ENCODE measurements at places on chromosomes 5 and 9.

DNA sequence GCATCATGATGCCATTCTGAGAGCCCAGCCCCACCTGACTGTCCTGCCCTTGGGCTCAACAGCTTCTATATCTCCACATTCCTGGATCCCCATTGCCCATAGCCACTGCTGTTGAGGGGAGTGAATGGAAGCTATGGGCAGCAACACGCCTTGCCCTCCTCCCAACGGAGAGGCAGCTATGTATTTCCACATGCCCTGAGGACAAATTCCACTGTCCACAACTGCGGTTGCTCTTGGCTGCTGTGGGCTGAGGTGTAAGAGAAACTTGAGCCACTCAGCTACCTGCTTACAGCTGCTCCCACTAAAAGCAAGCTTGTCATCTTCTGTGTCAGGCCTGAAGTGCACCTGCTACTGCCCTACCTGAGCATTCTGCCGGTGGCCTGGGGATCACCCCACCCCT lies 222.9 kb downstream of the PSAT1 start:
- DNase-seq = no peak

GRCh38 chr5:57028161-57028560 lies 76.2 kb upstream of the MIER3 start:
- DNase-seq = no peak

DNA sequence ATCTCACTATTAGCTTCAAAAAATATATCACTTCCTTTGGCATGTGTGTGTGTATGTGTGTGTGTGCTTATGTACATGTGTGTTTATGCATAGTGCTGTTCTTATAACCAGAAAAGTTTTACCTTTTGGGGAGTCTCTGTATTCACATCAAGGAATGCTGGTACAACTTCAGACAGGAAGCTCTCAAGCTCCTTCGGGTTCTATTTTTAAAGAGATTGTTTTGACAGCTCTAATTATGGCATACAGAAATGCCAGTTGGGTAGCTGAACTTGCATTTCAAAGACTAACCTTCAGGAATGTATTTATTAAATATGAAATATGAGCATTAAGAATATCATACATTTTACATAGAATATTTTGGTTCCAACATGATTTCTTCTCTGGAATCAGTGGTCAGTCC lies 163.1 kb downstream of the DTWD2 start:
- DNase-seq = no peak

- DNase-seq = no peak
Observed at GRCh38 chr9:92501671-92502393, 19.5 kb upstream of the ASPN start.

- DNase-seq = no peak
Observed at GRCh38 chr9:127455324-127455992, 4.1 kb downstream of the LRSAM1 start.

DNA sequence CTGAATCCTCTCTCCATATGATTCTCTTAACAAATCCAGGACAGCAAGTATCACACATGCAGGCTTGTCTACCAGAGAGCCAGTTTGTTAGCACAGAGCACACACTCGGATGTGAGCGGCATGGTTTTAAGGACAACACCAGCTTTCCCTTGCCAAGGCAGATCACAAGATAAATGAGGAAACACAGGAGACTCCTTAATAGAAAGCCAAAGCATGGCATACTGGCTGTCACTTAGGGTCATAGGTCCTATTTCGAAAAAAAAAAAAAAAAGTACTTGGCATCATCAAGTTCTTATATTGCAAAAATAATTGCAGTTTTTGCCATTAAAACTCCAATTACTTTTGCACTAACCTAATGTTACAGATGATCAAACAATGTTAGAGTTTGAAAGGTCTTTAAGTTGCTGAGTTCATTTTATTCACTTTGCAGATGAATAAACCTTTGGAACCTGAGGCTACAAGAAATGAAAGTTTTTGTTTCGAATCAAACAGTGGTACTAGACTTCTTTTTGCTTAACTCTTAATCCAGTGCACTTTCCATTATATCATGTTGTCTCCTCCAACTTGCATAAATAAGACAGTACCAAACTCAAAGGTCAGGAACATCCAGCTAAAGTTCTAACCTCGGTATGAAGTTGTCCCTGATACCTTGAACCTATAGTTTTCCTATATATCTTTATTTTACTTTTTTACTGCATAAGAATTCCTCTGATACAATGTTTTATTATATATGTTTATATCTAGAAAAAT lies 138.5 kb downstream of the MPDZ start:
- DNase-seq = no peak

GRCh38 chr5:56314529-56314928 lies 81.4 kb upstream of the ANKRD55 start:
- DNase-seq = no peak

- DNase-seq = no peak
Observed at GRCh38 chr5:132825033-132825833, 5.2 kb downstream of the SHROOM1 start.

DNA sequence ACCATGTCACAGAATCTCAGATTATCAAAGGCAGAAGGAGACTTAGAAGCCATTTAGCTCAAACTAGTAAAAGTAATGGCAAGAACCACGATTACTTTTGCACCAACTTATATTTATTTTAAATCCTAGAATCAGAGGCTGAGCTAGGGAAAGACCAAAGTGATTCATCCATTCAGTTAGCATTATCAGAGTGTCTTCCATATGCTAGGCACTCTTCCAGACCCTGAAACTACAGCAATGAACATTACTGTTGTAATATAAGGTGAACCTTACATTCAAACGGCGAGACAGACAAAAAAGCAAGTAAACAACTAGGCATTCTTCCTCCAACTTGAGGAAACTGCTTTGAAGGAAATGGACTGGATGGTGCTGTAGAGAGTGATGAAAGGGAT lies 7.9 kb downstream of the PDE6A start:
- DNase-seq = no peak

DNA sequence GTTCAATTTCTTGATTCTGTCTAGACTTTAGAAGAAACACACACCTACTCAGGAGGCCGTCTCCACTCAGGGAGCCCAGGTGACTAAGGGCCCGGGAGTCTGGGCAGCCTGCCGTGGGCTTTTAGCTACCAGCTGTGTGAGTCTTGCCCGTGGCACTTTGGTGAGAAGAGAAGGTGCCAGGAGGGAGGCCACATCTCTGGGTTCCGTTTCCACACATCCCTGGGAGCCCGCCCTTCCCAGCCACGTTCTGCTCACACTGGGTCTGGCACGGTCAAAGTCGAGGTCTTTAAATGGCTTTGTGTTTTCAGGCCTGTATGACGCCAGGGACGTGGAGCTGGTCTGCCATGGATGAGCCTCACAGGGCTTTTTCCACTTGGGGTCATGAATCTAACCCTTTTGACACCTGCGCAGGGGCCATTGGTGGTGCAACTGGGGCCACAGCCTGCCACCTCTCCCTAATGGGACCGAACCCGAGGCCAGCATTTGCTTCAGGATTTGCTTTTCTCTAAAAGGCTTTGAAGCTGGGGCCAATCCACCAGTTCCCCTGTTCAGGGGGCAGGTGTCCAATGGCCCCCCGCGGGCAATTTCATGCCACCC lies 17.2 kb upstream of the FCN2 start:
- no peak for DNase-seq

DNA sequence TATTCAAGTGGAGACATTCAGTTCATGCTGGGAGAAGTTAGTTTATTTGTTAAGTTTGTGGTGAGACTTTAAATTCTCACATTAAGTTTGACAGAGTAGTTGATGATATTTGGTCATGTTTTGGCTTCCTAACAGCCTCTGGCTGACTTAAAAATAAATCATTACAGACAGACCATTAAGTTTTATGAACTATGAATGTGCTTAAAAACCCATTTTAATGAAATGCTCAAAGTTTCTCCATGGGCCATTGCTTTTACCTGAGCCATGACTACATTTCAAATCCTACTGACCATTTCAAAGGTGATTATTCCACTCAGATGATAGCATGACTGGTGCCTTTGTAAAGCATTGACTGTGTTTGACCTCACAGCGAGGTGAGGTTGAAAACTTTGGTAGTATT lies 192.7 kb downstream of the LRRC70 start:
- no peak for DNase-seq

- DNase-seq = no peak
Observed at GRCh38 chr5:151191661-151192060, 32.2 kb downstream of the CCDC69 start.

DNA sequence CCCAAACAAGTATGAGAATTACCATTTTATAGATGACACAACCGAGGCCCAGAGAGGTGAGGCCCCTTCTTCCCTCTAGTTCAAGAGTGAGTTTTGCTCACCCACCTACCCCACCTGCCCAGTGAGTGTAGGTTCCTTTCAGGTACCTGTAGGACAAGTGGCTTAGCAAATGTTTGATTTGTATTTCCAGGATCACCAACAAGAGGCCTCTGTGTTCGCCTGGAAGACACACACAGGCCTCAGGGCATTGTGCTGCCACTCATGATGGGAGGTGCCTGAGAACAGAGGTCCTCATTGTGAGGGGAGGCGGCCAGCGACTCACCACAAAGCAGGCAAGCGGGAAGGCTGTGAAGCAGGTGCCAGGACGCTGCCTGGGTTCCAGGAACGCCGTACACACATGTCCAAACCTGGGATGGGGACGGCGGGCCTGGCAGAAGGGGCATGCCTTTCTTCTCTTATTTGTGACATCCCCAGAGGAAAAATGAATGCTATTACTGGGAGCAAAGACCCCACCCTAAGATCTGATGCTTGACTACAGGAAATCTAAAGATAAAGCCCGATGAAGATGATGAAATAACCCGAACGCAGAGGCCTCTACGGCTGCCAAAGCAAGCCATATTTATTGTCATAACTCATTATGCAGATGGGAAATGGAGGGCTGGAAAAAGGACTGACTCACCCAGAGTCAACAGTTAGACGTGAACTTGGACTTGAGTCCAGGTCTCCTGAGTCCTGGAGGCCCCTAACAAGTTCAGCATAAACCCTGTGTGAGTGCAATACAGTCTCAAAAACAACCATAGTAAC lies 60.2 kb upstream of the SLC25A51 start:
- DNase-seq = no peak

DNA sequence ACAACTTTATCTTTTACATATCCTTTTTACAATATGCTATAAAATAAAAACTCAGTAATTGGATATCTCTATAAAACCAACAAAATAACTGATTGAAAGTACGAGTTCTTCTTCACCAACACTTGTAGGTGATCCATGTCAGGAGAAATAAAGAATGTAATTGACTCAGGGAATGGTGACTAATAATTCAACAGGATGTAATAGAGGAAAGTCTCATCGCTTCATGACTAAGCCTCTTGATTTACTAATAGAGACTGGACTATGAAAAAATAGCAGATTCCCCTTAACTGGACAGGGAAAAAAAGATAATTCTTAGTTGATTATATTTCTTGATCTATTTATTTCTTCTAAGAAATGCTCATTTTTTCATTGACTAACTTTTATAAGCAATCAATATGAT lies 507.7 kb upstream of the PTGER4 start:
- no peak for DNase-seq

GRCh38 chr5:1478271-1479035 lies 33.2 kb upstream of the SLC6A3 start:
- no peak for DNase-seq

GRCh38 chr5:95555553-95555952 lies 652 bp downstream of the ARSK start:
- DNase-seq = no peak

DNA sequence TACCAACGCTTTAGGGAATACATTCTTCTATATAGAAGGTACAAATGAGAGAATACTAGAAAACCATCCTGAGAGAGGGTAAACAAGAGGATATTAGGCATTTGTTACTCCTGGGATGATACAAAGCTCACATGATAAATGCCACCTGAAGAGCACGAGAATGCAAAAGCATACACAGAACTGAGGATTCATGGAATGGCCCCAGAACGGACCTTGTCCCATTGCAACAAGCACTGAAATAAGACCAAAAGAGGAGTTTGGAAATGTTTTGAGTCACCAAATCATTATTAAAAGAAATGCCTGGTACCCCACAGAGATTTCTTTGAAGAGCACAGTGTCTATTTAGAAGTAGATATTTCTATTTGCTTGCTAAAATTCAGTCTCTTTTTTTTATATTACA lies 173.5 kb downstream of the TTC39B start:
- DNase-seq = no peak

DNA sequence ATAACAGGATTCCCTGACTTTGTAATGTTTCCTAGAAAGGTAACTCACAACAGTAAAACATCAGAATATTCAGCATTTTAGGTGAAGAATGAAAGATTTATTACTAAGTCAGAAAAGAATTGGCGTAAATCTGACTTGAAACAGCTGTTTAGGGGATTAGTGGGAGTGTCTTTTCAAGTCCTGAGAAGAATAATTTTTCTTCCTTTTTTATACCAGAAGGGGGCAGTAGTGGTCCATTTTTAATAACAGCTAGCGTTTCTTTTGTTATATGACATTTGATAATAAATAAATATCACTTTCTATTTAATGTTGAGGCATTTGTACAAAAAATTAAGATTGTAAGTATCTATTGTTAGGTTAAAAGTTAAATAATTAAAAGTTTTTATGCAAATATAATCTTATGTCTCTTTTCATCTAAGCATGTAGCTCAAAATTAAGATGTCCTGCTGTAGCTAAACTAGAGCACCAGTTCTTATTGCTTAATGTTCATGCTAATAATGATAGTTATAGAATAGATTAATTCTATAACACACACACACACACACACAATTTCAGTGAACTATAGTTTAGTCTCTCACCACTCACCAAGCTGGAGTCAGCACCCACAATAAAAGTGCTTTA lies 258.7 kb upstream of the ARRDC3 start:
- DNase-seq = no peak

DNA sequence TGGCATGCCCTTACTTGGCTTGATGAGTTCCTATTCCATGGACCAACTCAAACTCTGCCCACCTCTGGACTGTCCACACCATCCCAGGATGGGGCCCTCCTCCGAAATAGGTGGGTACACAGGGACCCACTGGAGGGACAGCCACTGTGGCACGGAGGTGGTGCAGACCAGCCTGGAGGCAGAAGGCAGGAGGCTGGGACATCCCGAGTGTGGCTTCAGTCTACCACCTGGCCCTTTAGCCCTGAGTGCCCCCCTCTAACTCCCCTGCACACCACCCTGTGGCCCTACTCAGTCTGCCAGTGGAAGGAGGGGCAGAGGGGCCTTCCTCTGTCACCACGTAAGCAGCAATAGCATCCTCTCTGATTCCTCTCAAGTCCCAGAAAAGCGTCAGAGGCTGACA lies 3.7 kb downstream of the IL3 start:
- DNase-seq = no peak

- no peak for DNase-seq
Observed at GRCh38 chr5:157328277-157328912, 62.5 kb downstream of the CYFIP2 start.

GRCh38 chr5:139760066-139761056 lies 35.2 kb upstream of the PSD2 start:
- DNase-seq = no peak

DNA sequence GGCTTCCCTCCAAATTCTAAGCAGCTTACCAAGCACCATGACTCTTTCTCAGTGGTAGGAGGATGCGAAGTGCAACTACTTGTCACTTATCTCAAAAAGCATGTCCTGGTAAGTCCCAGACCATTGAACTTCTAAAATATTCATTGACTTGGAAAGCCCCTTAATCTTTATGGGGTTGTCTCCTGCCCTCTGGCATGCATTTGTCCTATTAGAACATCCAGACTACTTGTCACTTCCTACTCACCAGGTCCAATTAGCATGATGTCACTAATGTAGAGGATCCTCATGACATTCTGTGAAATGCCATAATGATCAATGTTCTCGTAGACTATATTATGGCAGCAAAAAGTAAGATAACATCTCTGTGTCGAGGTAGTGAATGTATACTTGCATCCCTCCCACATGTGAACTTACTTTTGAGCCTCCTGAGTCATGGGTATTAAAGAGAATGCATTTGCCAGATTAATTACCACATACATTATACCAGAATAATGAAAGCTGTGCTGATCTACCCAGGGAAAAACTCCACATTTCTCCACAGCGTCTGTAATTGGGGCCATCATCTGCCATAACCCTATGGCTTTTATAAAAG lies 63.5 kb upstream of the RAD23B start:
- DNase-seq = no peak
